ENCODE measurements at places on chromosomes 2 and 18. TPM values are rescaled to one million over a fixed set of nuclear protein-coding genes. Genes with fewer than 3 reads are reported as not detected.

Gene RNU2-63P
- total RNA-seq: 6.6 TPM

Gene PSMA8
- not detected for total RNA-seq

Gene FEV
- total RNA-seq: not detected

Gene FRZB
- total RNA-seq: 4.7 TPM

Gene MARCHF4
- total RNA-seq: 2.9 TPM

Gene COMMD1
- total RNA-seq: 23.5 TPM

- H3K27ac ChIP-seq: no peak overlapping the region
- no peak for DNase-seq
- H3K4me3 ChIP-seq: no peak overlapping the region
Observed at GRCh38 chr2:218961651-218962570, 2.4 kb downstream of the CDK5R2 start.

GRCh38 chr2:233247744-233248143 lies 3.7 kb upstream of the ATG16L1 start:
- no peak overlapping the region for H3K27ac ChIP-seq
- H3K4me3 ChIP-seq: no peak overlapping the region
- no peaks in the 10 kb centered on the region for H3K27me3 ChIP-seq
- H3K36me3 ChIP-seq: no peaks in the 10 kb centered on the region
- no peak for DNase-seq

DNA sequence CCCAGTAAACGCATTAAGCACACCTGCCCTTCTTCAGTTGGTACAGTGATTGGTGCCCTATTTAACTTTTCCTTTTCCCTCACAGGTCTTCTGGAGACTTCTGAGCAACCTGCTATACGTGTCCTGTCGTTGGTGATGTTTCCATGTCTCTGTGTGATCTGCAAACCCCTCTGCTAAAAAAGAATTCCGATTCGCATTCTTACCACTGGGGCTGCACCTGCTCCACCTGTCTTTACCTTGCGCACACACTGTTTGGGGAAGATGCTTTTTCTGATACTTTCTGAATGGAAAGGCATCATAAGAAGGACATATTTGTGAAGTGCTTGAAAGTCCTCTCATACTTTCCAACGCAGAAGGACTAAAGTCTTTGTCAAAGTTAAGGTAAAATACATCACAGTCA lies 323.9 kb upstream of the SOX11 start:
- no peak overlapping the region for H3K27ac ChIP-seq
- no peak for DNase-seq
- H3K36me3 ChIP-seq: no peaks in the 10 kb centered on the region
- no peaks in the 10 kb centered on the region for H3K27me3 ChIP-seq

DNA sequence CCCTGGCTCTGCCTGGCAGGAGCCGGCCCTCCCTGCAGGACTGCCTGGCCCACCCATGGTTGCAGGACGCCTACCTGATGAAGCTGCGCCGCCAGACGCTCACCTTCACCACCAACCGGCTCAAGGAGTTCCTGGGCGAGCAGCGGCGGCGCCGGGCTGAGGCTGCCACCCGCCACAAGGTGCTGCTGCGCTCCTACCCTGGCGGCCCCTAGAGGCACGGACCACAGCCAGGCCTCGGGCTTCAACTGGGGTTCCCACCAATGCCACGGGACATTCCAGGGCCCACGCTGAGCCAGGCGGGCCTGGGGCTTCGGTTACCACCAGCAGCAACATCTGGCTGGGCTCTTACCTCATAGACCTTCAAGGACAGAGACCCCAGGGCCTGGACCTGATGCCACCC lies 6.1 kb upstream of the GMPPA start:
- no peaks in the 10 kb centered on the region for H3K36me3 ChIP-seq
- H3K4me1 ChIP-seq: peaks cover 18% of the 10 kb centered on the region
- DNase-seq: no peak
- peaks cover 20% of the 10 kb centered on the region for H3K27me3 ChIP-seq
- no peak overlapping the region for H3K4me3 ChIP-seq
